ENCODE measurements at places on chromosomes 13 and 19.

- no peak for DNase-seq
Measured at GRCh38 chr13:113009743-113010509, 40.9 kb downstream of the MCF2L start.

GRCh38 chr13:76792731-76793347 is 93.4 kb downstream of the KCTD12 start:
- DNase-seq, result no peak

GRCh38 chr13:27928353-27928804 is 8.6 kb downstream of the PDX1 start:
- no peak for DNase-seq

- DNase-seq, result no peak
Measured at GRCh38 chr13:60018536-60018935, 145.2 kb downstream of the DIAPH3 start.

DNA sequence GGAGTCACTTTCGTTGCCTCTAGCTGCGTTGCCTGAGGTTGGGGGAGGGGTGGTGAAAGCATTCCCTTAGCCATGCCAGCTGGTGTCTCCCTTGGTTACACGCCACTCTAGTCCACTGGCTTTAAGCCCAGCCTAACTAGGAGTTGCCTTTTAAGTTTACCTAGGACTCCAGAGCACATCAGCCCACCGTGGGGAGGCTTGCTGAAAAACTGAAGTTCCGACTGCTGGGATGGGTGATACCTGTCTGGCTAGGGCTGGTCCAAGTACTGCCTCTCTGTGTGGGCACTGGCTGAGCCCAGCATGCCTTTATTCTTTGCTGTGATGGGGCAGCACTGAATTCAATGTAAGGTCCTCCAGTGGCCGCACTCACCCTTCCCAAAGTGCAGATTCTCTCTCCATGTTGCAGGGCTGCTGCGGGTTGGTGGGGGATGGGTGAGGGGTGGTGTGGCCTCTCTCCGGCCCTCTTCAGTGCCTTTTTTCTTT is 11.8 kb upstream of the CEACAM1 start:
- DNase-seq, result no peak

- DNase-seq, result no peak
Measured at GRCh38 chr19:51333836-51334460, 8.0 kb downstream of the VSIG10L start.

- no peak for DNase-seq
Measured at GRCh38 chr13:43687038-43687437, 99.7 kb downstream of the ENOX1 start.

- no peak for DNase-seq
Measured at GRCh38 chr13:63896321-63896720, 2480.7 kb upstream of the PCDH20 start.

DNA sequence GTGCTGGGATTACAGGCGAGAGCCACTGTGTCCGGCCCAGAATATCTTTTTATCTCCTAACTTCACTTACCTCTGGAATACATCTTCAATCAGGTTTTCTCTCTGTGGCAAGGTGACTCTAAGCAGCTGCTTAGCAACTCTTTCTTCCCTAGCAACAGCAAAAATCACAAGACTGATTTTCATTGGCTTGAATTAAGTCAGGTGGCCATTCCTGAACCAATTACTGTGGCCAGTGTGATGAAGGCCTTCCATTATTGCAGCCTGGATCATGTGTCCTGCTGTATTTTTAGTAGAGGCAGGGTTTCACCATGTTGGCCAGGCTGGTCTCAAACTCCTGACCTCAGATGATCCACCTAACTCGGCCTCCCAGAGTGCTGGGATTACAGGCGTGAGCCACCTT is 9.0 kb upstream of the LTBP4 start:
- DNase-seq, result no peak
